AML-193 (cell line): ENCODE measurements at places on chromosomes 16 and 17.

DNA sequence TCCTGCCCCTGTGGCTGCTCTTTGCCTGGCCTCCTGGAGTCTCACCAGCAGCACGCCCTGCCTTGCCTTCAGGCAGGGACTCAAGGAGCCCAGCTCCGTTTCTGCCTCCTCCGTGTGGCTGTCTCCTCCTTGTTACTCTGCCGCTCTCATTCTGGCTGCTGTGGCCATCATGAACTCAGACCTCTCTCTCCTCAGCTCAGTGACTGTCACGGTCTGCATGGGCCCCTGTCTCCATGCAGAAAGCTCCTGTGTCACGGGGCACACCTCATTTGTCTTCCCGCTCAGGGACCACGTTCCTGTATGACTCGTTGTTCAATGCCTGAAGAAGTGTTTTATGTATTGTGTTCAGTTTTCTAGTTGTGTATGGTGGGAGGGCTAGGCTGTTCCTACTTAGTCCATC, 25.3 kb downstream of the RPTOR start:
- DNase-seq: no peak

GRCh38 chr17:67575325-67575724, 142.4 kb upstream of the NOL11 start:
- no peak for DNase-seq

- DNase-seq: no peak
Observed at GRCh38 chr16:81583893-81584631, 139.5 kb downstream of the CMIP start.

- no peak for DNase-seq
Observed at GRCh38 chr16:10078541-10078949, 103.7 kb downstream of the GRIN2A start.

- no peak for DNase-seq
Observed at GRCh38 chr17:17445925-17446665, 30.7 kb upstream of the MED9 start.

- DNase-seq: no peak
Observed at GRCh38 chr17:19460700-19461099, 49.7 kb downstream of the RNF112 start.

GRCh38 chr16:77541165-77541564, 106.3 kb upstream of the ADAMTS18 start:
- DNase-seq: no peak

DNA sequence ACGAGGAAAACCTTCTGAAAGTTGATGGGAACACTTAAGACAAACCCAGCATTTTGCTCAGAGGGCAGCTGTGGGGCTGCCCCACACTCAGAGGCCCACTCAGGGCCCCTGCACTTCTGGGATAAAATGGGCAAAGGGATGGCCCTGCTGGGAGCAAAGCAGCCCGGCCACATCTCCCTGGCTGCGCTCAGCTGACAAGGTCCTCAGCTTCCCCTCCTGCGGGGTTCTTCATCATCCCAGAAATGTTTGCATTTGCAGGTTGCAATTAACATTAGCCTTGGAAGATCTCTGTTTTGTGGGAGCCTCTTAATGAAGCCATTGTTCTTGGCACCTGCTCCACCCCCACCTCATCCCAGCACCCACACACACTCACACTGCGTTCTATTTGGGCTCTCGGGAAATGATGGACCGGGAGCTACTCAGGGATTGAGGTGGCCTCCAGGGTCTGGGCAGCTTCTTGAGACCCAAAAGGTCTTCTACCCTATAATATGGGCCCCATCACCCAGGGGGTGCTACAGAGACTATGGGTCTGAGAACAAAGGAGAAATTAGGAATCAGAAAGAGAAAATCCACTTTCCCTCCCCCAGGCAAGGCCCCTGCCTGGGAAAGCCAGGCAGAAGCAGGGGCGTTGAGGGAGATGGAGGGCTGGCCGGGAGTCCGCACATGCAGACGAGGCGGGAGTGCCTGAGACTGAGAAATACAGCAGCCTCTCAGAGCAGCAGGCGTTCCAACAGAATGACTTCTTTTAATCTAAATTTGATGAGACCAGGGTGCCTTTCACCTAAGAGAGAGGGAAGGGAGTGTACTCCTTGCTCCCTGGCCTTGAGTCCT, 53.7 kb upstream of the RPL38 start:
- DNase-seq: no peak

- no peak for DNase-seq
Observed at GRCh38 chr16:87192452-87193073, 124.6 kb downstream of the C16orf95 start.

DNA sequence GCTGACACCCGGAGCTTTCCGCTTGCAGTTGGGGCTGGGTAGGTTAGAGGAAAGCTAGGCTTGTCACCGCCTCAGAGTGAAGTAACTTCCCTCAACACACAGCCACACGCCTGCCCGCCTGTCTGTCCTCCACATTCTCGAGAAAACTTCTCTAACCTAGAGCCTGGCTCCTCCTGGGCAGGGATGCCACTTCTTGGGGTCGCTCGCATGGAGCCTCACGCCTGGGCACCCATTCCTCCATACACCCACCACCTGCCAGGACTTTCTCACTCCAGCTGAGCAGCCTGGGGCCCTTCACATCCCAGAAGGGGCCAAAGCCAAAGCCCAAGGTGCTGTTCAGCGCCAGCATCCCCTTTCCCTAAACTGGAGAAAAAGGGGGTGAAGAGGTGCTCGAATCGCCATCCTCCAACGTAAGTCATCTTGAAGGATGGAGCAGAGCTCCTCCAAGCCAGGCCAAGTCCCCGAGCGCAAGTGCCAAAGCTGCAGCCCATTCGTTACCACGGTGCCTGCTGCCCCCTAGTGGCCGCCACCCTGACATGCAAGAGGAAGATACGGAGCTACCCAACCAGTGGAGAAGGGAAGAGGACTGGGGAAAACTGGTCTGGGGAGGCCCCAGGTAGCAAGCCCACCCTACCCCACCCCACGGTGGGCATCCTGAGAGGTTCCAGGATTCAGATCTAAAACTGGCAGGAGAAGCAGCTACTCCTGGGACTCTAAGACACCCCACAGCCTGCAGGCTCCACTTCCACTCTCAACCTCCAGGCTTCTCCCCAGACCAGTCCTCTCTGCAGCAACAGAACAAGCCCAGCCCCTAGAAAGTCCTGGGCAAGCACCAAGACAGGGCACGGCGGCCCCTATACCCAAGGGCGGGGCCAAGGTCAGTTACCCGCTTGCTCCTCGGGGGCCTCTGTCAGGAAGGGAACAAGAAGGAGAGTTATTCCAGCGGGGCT, 63.1 kb downstream of the MYO18A start:
- DNase-seq: peak; percentile 59

GRCh38 chr17:72692676-72693075, 399.8 kb downstream of the SLC39A11 start:
- DNase-seq: no peak

GRCh38 chr17:13869331-13869940, 199.9 kb upstream of the COX10 start:
- no peak for DNase-seq

DNA sequence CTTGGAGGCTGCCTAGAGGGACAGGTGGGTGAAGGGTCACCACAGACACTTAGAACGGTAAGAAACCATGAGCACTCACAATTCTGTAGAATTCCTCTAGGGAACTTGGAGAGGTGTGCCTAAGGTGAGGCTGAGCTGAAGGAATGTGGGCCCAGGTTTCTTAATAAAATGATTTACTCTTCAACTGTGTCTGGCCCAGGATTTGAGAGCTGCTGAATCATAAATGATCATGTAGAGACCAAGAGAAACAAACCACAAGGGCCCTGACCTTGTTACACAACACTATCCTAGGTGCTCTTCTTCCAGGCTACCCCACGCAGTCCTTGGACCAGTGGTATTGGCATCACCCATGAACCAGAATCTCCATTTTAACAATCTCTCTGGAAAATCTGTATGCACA, 27.7 kb downstream of the ZNF18 start:
- DNase-seq: no peak

- DNase-seq: no peak
Observed at GRCh38 chr16:75021410-75021809, 22.6 kb downstream of the ZNRF1 start.

DNA sequence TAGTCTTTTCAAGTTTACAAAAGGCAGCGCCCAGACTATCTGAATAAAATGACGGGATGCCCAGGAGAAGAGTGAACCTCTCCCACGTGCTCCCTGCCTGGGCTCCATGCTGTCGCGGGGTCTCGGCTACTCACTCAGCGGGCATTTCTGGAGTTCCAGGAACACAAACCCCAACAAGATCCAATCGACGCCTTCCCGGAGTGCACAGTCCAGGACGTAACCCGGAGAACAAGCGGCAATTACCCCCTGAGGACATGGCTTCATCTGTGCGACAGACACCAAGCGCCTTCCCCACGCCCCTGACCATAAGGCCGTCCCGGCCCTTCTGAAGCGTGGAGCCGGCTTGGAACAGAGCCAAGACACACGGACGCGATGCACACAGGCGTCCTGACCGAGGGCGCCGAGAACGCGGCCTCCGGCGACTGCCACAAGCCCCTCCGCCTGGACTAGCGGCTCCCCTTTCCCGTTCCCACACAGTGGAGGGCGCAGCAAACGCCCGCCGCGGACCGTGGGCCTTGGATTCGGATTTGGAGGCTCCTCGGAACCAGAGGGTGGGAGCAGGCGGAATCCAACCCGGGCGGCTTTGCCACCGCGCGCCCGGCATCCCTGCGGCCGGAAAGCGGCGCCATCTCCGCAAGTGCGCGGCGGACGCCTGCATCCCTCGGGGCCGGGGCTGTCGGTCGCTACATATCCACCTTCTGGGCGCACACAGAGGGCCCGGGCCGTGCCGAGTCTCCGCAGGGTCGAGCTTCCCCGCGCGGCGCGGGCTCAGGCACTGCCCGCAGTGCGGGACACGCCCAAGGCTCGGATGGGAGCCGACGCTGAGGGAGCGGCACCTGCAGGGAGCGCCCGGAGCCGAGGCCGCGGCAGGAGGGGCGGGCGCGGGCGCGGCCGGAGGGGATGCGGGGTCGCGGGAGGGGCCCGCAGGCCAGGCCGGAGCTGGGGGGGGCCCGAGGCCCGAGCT, 725 bp downstream of the ABCA3 start:
- DNase-seq: no peak

GRCh38 chr16:4529085-4530060, 9.2 kb downstream of the CDIP1 start:
- DNase-seq: no peak

- DNase-seq: no peak
Observed at GRCh38 chr17:42571435-42572225, 4.7 kb downstream of the MLX start.

DNA sequence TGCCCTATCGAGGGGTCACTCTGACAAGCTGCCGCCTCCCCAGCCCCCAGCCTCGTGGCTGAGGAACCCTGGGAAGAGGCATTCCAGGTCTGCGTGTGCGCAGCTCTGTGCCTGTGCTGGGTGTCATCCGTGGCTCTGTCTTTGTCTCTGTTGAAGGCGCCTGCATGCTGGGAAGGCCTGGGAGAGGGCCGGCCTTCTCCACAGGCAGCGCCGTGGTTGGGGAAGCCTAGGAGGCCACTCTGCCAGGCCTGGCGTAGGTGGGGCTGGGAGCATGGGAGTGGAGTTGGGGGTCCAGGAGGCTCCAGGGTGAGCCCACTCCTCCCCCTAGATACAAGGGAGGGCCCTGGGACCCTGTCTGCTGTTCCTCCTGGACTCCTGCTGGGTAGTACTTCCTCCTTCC, 3.3 kb downstream of the NHERF2 start:
- DNase-seq: no peak

DNA sequence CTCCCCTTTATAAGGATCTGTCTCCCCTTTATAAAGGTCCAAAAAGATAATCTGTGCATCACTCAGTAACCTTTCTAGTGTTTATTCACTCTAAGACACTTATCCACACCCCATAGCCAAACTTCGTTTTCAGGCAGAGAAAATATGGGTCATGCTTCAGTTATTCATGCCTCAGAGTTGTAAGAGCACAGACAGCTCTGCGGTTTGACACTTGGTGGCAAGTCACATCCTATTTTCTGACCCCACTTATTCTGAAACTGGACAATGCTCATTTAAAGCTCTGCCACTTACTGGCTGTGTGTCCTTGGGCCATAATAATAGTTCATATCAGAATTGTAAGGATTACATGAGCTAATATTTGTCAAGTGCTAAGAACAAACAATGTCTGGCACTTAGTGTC, 2.0 kb upstream of the KRTAP2-1 start:
- DNase-seq: no peak

GRCh38 chr17:6072157-6072556, 2.0 kb downstream of the WSCD1 start:
- no peak for DNase-seq

GRCh38 chr17:19294443-19294842, 57.3 kb downstream of the EPN2 start:
- no peak for DNase-seq

GRCh38 chr17:77027271-77027889, 113.4 kb upstream of the SEC14L1 start:
- DNase-seq: no peak

DNA sequence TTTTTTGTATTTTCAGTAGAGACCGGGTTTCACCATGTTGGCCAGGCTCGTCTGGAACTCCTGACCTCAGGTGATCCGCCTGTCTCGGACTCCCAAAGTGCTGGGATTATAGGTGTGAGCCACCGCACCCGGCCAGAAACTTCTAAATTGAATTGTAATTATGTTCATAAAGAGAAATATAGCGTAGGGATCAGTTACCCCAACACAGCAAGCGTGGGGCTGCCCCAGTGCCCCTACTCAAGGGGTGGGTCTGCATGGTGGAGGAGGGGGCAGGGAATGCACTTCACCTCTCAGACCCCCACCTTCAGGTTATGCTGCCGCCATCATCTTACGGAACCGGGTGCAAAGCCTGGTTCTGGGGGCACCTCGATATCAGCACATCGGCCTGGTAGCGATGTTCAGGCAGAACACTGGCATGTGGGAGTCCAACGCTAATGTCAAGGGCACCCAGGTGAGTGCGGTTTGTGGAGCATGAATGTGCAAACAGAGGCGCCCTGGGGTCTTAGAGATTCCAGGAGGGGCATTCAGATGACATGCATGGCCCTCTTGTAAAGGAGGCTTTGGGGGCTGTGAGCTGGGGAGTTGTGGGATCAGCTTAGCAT, 18.0 kb downstream of the ITGAM start:
- no peak for DNase-seq

GRCh38 chr17:2250140-2251095, 53.2 kb downstream of the SMG6 start:
- DNase-seq: no peak

DNA sequence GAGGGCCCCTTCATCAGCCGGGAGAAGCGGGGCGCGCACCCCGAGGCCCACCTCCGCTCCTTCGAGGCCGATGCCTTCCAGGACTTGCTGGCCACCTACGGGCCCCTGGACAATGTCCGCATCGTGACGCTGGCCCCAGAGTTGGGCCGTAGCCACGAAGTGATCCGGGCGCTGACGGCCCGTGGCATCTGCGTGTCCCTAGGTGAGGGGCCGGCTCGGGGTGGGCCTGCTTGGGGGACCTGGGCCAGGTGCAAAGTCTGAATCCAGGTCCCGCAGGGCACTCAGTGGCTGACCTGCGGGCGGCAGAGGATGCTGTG, 3.5 kb downstream of the CEMP1 start:
- no peak for DNase-seq
